CD4-positive, alpha-beta T cell treated with Interleukin-4 for 1 hour (primary cell): ENCODE measurements at places on chromosomes 1 and 21.
A peak's percentile ranks its signal among the peaks of the same experiment; 100 is the strongest.

GRCh38 chr1:241985787-241986186 is 13.1 kb downstream of the MAP1LC3C start:
- no peak for DNase-seq

GRCh38 chr1:224092601-224093000 is 21.3 kb upstream of the FBXO28 start:
- DNase-seq: no peak

DNA sequence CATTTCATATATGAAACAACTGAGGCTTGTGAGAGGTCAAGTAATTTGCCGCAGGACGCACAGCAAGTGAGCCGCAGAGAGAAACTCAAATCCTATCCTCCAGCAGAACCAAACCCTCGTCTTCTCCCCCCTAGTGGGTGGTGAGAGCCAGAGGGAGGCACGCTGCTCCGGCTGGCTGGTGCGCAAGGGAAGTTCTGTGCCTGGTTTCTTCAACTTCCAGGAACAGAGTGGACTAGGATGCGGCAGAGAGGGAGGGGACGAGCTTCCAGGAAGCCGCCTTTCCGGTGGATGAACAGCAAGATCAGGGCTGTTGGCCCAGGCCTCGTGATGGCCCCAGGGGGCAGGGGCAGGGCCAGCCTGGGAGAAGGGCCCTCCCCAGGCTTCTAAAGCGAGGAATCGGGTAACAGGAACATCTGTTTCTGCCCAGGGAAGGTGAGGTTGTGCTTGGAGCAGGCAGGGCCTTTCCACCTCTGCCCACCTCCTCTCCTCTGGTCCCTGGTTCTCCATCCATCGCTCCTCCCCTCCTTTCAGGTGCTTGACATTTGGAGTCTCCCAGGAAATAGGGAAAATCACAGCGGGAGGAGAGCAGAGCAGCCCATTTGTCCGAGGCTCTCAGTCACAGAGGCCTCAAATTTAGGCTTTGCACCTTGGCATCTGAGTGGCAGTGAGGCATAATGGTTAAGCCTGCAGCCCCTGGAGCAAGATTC is 16.8 kb upstream of the PDIK1L start:
- no peak for DNase-seq

GRCh38 chr1:1427106-1427819 is 6.2 kb upstream of the ANKRD65 start:
- DNase-seq: no peak

GRCh38 chr1:68725001-68725752 is 228.3 kb upstream of the DEPDC1 start:
- DNase-seq: no peak

DNA sequence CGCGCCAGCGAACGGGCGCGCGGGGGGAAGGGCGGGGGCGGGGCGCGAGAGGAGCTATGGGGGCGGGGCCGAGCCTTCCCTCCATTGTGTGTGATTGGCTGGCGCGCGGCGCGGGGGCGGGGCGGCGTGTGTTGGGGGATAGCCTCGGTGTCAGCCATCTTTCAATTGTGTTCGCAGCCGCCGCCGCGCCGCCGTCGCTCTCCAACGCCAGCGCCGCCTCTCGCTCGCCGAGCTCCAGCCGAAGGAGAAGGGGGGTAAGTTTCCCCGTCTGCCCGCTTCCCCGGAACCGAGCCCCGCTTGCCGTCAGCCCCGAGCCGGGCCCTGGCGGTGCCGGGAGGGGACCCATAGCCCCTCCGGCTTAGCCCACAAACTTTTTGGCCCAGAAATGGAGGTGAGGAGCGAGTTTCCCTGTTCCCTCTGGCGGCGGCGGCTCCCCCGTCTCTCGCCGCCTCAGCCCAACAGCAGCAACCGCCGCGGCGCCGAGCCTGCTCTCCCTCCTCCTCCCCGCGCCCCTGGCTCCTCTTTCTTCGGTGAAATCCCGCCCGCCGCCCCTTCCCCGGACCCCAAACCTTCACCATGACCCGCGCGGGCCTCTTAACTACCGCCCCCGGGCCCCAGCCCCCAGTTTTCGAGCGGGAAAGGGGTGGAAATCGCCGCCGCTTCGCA is at the start of gene H3-3A:
Gene H3-3A (plus strand): TSS at position 159 of the 666 bp plus-strand sequence. CDS start 1,636 bp downstream, outside the sequence.
- DNase-seq: peak; percentile 98

GRCh38 chr1:205458777-205459566 is 3.1 kb upstream of the BLACAT1 start:
- DNase-seq: no peak

GRCh38 chr1:160148121-160148520 is 3.3 kb upstream of the ATP1A4 start:
- DNase-seq: no peak
